Peyer's patch (tissue), 4 donors: ENCODE measurements at places on chromosomes 2 and 18. TPM values are rescaled to one million over a fixed set of nuclear protein-coding genes. Genes with fewer than 3 reads are reported as not detected.
A peak's percentile ranks its signal among the peaks of the same experiment; 100 is the strongest.

DNA sequence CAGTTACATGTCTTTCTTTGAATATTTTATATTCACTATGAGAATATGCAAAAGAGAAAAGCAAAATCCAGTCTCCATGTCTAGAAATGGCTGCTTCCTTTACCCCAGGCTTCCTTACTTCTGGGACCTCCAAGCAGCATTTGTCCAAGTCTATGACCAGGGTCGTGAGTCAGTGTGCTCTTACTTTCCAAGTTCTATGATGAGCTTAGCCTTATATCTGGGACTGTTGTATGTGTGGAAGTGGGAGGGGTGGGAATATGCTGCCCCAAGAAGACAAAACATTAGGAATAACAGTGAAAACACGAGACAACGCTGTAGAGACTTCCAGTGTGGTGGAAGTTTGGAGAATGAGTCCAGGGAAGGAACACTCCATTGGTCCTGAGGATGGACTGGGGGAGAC is 21.2 kb upstream of the CHRNA1 start:
- no peaks in the 10 kb centered on the region for H3K4me1 ChIP-seq
- no peaks in the 10 kb centered on the region for H3K36me3 ChIP-seq
- no peak for DNase-seq
- no peak overlapping the region for H3K27ac ChIP-seq
- no peak overlapping the region for H3K4me3 ChIP-seq
- no peaks in the 10 kb centered on the region for H3K27me3 ChIP-seq

DNA sequence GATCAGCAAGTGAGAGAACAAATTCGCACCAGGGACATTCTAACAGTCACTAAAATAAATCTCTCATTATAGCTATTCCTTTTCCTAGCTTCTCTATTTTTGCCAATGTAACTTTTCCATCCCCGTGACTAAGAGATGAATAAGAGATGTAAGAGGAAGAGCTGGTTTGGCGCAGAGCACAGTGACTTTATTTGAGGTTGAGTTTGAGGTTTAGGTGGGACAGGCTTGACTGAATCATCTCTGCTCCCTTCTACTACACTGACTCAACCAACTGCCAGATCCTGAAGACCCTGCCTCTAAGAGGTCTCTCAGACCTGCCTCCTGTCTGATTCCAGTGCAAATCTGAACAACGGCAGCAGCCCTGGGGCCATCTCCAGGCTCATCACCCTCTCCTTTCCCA is 28.0 kb downstream of the RFX8 start:
- no peaks in the 10 kb centered on the region for H3K36me3 ChIP-seq
- no peaks in the 10 kb centered on the region for H3K4me1 ChIP-seq
- H3K27me3 ChIP-seq, result no peaks in the 10 kb centered on the region
- H3K4me3 ChIP-seq, result no peak overlapping the region

Gene MGAT4A
- 128 TPM for total RNA-seq

GRCh38 chr2:105865222-105865913 is 120.7 kb downstream of the NCK2 start:
- no peaks in the 10 kb centered on the region for H3K27me3 ChIP-seq
- no peaks in the 10 kb centered on the region for H3K4me1 ChIP-seq
- H3K36me3 ChIP-seq, result peaks cover 4% of the 10 kb centered on the region

- DNase-seq, result no peak
- no peaks in the 10 kb centered on the region for H3K27me3 ChIP-seq
- H3K4me1 ChIP-seq, result no peaks in the 10 kb centered on the region
- no peak overlapping the region for H3K27ac ChIP-seq
These were observed 276.5 kb upstream of the NRP2 start for GRCh38 chr2:205405752-205406151.

Gene CCDC148
- total RNA-seq, result not detected

Gene KIAA2012
- not detected for total RNA-seq

- no peaks in the 10 kb centered on the region for H3K4me1 ChIP-seq
- H3K27ac ChIP-seq, result no peak overlapping the region
- no peaks in the 10 kb centered on the region for H3K36me3 ChIP-seq
- no peak for DNase-seq
- no peaks in the 10 kb centered on the region for H3K27me3 ChIP-seq
- H3K4me3 ChIP-seq, result no peak overlapping the region
These were observed 24.5 kb downstream of the RAB10 start for GRCh38 chr2:26058390-26058789.

GRCh38 chr18:46652372-46652771 is 4.6 kb downstream of the LOXHD1 start:
- H3K27me3 ChIP-seq, result no peaks in the 10 kb centered on the region
- H3K36me3 ChIP-seq, result no peaks in the 10 kb centered on the region
- H3K4me1 ChIP-seq, result no peaks in the 10 kb centered on the region
- no peak overlapping the region for H3K4me3 ChIP-seq
- DNase-seq, result no peak

- H3K27me3 ChIP-seq, result no peaks in the 10 kb centered on the region
- no peak overlapping the region for H3K27ac ChIP-seq
- H3K4me3 ChIP-seq, result no peak overlapping the region
- DNase-seq, result no peak
- peaks cover 8% of the 10 kb centered on the region for H3K4me1 ChIP-seq
These were observed 45.9 kb upstream of the AAK1 start for GRCh38 chr2:69689466-69689865.

GRCh38 chr2:18597618-18598017 is 8.2 kb upstream of the NT5C1B start:
- H3K4me1 ChIP-seq, result no peaks in the 10 kb centered on the region
- H3K27me3 ChIP-seq, result no peaks in the 10 kb centered on the region
- no peak overlapping the region for H3K27ac ChIP-seq
- H3K4me3 ChIP-seq, result no peak overlapping the region
- DNase-seq, result no peak

DNA sequence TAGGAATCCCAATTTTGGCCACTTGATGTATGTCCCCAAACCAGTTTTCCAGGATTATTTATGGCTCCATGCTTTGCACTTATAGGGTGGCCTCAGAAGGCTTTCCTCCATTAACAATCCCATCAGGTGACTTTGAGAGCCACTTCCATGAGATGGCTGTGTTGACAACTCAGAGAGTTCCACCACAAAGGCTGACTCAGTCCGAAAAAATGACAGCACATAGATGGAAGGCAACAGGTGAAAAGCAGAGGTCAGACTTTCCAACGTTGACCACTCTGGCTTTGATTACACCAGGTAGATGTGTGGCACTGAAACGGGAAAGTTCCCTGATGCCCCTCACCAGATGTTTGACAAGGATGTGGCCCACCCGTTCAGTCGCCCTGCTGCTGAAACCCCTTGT is 431.4 kb upstream of the TNP1 start:
- no peak overlapping the region for H3K4me3 ChIP-seq
- H3K27ac ChIP-seq, result no peak overlapping the region
- H3K36me3 ChIP-seq, result no peaks in the 10 kb centered on the region
- no peaks in the 10 kb centered on the region for H3K27me3 ChIP-seq

Gene TTC21B
- 14.2 TPM for total RNA-seq

Gene GCC2
- total RNA-seq, result 98.3 TPM

DNA sequence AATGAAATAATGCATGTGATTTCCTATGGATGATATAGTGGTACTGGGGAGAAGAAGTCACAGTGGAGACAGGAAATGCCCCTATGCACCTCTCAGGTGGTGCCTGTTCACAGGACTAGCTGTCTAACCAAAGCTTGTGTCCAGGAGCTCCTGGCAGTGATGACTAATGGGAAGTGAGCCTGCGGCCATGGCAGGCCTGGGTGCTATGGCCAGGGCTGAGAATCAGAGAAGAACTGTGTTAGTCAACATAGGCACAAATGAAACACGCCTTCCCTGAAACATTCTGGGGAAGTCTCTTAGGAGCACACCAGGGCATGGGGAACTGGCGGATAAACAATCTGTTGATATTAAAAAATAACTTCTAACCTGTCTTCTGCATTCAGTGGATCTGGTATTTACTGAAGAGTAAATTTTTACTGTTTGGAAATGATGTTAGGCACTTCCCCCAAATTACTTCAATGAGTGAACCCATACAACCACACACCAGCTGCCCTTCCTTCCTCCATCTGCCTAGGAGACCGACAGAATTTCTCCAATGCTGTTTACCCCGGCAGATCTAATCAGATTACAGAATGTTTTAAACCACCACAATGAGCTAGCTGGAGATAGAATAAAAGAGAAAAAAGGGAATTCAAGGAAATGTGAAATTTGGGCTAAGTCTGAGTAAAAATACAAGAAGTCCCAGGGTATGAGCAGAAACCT is 67.4 kb downstream of the MEP1B start:
- H3K27ac ChIP-seq, result no peak overlapping the region
- no peaks in the 10 kb centered on the region for H3K27me3 ChIP-seq
- H3K4me1 ChIP-seq, result peaks cover 11% of the 10 kb centered on the region
- no peak overlapping the region for H3K4me3 ChIP-seq
- no peak for DNase-seq
- no peaks in the 10 kb centered on the region for H3K36me3 ChIP-seq

Gene SKA1
- 3.7 TPM for total RNA-seq

Gene UGT1A4
- total RNA-seq, result not detected

Gene CRYBA2
- total RNA-seq, result 2.4 TPM

Gene IL37
- total RNA-seq, result not detected

Gene LINC00305
- not detected for total RNA-seq

GRCh38 chr2:200446612-200447011 is 63.3 kb downstream of the KCTD18 start:
- H3K4me3 ChIP-seq, result no peak overlapping the region
- DNase-seq, result no peak
- H3K27ac ChIP-seq, result no peak overlapping the region
- H3K36me3 ChIP-seq, result no peaks in the 10 kb centered on the region
- H3K4me1 ChIP-seq, result no peaks in the 10 kb centered on the region
- H3K27me3 ChIP-seq, result no peaks in the 10 kb centered on the region

Gene STPG4
- 1.7 TPM for total RNA-seq

DNA sequence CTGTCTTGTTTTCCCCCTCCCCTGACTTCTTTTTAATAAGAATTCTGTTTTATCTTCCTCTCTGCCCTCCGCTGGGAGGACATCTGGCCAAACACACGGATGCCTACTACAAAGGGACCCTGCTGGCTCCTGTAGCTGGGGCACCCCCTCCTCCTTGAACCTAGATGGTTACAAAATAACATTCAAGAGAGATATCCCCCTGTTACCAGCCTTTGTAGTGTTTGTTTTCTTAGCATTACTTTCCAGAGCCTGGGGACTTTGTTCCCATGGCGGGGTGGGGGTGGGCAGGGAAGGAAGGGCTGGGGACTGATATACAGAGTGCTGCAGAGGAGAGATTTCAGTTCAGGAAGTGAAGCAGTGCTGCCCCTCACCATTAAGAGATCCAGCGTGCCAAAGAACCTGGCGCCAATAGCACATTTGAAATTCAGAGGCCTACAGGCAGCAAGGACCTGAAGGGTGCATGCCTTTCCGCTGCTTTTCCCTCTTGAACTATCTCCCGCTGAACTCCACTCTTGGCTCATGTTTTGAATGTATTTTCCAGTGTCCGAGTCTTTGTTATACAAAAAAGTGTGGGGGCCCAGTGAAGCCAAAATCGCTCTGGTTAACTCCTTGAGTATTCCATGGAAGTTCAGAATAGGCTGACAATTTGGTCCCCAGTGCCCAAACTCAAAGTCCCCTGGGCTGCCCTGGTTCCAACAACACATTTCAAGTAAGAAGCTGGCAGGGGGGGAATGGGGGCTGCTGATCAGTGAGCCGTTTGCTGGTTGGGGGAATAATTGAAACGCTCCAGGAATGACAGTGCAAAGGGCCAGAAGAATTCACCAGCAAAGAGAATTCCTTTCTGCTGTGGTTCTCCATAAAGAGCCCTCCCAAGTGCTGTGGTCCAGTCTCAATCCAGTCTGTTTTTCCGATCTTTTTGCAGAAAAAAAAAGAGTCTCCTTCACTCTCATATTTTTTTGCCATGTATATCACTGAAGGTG is 94.8 kb upstream of the THOC1 start:
- H3K27ac ChIP-seq, result no peak overlapping the region
- no peak overlapping the region for H3K4me3 ChIP-seq
- DNase-seq, result no peak

DNA sequence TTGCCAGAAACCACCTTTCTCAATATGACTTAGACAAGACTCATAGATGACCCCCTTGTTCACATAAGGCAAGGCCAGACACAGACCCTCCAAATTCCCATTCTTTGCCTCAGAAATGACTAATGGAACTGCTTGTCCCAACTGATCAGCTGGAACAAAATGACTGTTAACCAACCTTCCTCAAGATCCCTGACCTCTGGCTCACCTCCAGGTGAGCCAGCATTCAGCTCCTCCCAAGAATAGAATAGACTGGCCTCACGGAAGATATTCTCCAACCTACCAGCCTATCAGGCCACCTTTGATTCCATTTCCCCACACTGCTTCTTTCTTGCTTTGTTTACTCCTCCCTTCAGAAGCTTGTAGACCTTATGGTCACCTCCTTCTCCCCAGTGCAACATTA is 195.7 kb upstream of the VWC2L start:
- DNase-seq, result no peak
- H3K4me3 ChIP-seq, result no peak overlapping the region
- H3K4me1 ChIP-seq, result no peaks in the 10 kb centered on the region
- no peaks in the 10 kb centered on the region for H3K27me3 ChIP-seq
- H3K27ac ChIP-seq, result no peak overlapping the region

Gene NIF3L1
- 14.2 TPM for total RNA-seq

- H3K36me3 ChIP-seq, result no peaks in the 10 kb centered on the region
- no peaks in the 10 kb centered on the region for H3K27me3 ChIP-seq
- no peak overlapping the region for H3K27ac ChIP-seq
- no peak overlapping the region for H3K4me3 ChIP-seq
- DNase-seq, result no peak
These were observed 4.7 kb upstream of the TEX261 start for GRCh38 chr2:70999362-70999761.

Gene NDC80
- 5.0 TPM for total RNA-seq

DNA sequence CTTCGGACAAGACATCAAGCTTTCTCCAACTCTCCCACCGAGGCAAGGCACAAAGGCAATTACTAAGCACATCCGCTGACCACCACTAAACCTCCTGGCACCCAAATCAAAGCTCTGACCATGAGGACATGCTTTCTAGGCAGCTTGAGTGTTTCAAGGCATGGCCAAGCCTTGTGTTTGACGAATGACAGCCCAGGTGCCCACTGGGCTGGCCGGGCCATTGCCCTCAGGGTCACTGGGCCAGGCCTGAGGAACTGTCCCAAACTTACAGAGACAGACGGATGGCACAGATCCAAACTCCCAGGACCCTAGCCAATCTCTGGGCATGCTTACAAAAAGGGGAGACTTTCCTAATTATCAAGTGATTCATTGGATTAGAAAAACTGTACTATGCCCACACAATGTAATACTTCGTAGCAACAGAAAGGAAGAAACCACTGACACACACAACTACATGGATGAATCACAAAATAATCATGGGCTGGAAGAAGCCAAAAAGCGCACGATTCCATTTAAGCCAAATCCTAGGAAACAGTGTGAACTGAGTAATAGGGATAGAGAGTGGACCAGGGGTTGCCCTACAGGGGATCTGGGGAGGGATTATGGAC is 20.2 kb downstream of the CRACDL start:
- H3K27ac ChIP-seq, result no peak overlapping the region
- H3K4me3 ChIP-seq, result no peak overlapping the region
- no peaks in the 10 kb centered on the region for H3K27me3 ChIP-seq
- H3K4me1 ChIP-seq, result no peaks in the 10 kb centered on the region
- no peak for DNase-seq
- no peaks in the 10 kb centered on the region for H3K36me3 ChIP-seq

GRCh38 chr2:73386342-73386868 is 769 bp downstream of the ALMS1 start:
- H3K27me3 ChIP-seq, result no peaks in the 10 kb centered on the region
- DNase-seq, result no peak
- H3K27ac ChIP-seq, result peak overlapping the region; percentile 92
- no peaks in the 10 kb centered on the region for H3K4me1 ChIP-seq
- H3K36me3 ChIP-seq, result no peaks in the 10 kb centered on the region

Gene SLC4A5
- 7.1 TPM for total RNA-seq

GRCh38 chr2:170152421-170152820 is 25.5 kb upstream of the MYO3B start:
- no peaks in the 10 kb centered on the region for H3K27me3 ChIP-seq
- H3K27ac ChIP-seq, result no peak overlapping the region
- no peak for DNase-seq
- H3K36me3 ChIP-seq, result no peaks in the 10 kb centered on the region
